ENCODE measurements at places on chromosomes 4 and X.

GRCh38 chrX:24426921-24427746 lies 38.0 kb upstream of the PDK3 start:
- DNase-seq, result no peak

- DNase-seq, result no peak
Observed at GRCh38 chr4:72376901-72377300, 192.1 kb downstream of the ADAMTS3 start.

- no peak for DNase-seq
Observed at GRCh38 chr4:6122496-6122895, 77.9 kb downstream of the JAKMIP1 start.

GRCh38 chr4:52869656-52870055 lies 7.5 kb downstream of the RASL11B start:
- DNase-seq, result no peak

- no peak for DNase-seq
Observed at GRCh38 chr4:61805979-61806378, 605.9 kb downstream of the ADGRL3 start.

DNA sequence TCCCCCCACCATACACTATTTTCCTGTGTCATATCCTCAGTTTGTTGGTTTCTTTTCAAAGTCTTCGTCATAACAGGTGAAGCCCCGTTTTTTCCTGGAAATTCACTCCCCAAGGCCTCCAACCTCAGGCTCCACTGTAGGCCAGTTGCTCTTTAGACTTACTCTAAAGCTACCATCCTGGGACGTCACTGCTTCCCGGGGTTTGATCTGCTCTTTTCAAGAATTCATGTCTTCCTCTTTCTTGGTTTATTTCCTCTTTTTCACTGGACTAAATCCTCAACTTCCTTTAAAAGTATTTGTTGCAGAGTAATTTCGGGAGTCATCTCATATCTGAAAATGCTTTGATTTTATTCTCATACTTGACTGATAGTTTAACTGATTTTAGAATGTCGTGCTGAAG lies 6.5 kb upstream of the SERTM2 start:
- DNase-seq, result no peak

- no peak for DNase-seq
Observed at GRCh38 chr4:30330894-30331652, 389.1 kb upstream of the PCDH7 start.

- DNase-seq, result no peak
Observed at GRCh38 chr4:118739022-118739713, 54.0 kb downstream of the METTL14 start.

DNA sequence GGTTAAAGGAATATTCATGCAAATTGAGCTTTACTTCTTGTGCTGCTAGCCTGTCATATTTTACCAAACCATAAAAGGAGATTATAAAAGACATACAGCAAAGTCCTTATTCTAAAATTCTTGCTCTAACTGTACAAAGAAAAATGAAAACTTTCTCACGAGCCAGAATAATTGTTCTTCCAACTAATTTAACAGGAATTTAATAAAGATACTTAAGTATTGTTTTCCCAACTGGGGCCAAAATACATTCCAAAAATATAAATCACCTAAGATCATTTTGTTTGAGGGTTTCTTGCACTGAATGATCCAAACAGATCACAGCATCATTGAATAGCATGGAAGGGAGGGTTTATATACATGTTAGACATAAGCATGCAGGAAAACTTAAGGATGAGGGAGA lies 127.1 kb upstream of the PCDH18 start:
- DNase-seq, result no peak
